ENCODE measurements at places on chromosomes 7 and 10. TPM values are rescaled to one million over a fixed set of nuclear protein-coding genes. Genes with fewer than 3 reads are reported as not detected.

IFIT5 gene
- 19.1 TPM for total RNA-seq

LRRC18 gene
- not detected for total RNA-seq

- DNase-seq: no peak
Observed at GRCh38 chr10:76245951-76246495, 814.6 kb downstream of the LRMDA start.

- no peak for DNase-seq
Observed at GRCh38 chr7:107934991-107935770, 44.2 kb downstream of the DLD start.

DNA sequence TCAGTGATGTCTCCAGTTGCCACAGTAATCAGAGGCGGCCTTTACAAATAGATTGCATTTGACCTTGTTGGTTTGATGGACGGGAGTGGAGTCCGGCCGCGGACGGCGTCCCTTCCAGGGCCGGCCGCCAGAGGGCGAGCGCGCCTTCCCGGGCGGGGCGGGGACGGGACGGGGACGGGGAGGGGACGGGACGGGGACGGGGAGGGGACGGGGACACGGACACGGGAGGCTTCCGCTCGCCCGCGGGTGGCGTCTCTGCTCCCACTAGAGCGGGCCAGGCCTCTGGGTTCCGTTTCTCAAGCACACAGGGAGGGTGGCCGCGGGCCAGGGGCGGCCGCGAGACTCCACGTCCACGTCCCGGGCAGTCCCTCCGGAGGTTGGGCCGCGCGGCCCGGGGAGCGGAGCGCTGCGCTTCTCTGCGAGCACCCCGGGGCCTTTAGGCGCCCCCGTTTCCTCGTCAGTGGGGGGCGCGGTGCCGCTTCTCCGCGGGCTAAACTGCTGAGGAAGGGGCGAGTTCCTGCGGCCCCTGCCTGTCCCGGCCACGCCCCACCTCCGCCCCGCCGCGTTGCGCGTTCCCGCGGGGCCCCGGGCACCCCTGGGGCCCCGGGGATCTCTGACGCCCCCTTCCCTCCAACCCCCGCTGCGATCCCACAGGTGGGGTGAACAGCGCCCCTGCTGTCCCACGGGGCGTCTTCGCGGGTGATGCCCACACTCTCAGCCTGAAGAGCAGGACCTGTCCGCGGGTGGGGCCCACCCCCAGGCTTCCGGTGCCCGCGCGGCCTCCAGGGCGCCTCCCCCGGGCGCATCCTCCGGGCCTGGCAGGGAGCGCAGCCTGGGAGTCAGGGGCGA, 84.2 kb upstream of the MKI67 start:
- peak; percentile 78 for DNase-seq

GRCh38 chr7:121116396-121116795, 127.9 kb downstream of the CPED1 start:
- DNase-seq: no peak

GRCh38 chr7:119935418-119936025, 337.5 kb upstream of the KCND2 start:
- DNase-seq: no peak

DNA sequence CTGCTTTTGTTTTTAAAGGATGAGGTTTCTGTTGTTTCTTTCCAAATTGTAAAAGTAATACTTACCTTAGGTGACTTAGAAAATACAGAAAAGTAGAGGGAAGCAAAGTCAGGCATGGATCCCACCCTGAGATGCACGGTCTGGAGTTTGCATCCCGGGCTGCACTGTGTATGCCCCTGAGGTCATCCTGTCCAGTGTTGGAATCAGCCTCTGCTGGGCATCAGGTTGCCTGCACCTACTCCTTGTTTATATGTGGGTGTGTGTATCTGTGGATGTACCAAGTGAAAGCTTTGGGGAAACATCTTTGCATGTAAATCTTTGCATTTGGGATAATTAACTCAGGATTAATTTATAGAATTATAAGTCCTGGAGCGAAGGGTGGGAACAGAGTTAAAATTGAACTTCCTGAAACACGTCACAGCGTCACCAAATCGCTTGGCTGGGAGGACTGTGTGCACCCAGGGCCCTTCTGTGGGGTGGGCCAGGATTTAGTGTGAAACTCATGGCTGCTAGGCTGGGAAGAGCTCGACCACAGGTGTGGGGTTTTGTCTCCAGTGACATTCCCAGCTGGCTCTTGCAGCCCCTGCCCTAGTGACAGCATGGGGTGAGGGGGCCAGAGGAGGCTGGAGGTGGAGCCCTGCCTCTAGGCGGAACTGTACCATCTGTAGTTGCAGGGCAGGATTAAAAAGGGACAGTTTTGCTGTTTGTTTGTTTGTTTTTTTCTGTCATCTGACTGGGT, 27.9 kb downstream of the GTF2IRD1 start:
- DNase-seq: no peak
